Osteoblast (primary cell): ENCODE measurements at places on chromosomes 1 and 21. TPM values are rescaled to one million over a fixed set of nuclear protein-coding genes. Genes with fewer than 3 reads are reported as not detected.

GRCh38 chr1:33341190-33341589 is 20.3 kb upstream of the A3GALT2 start:
- peaks cover 98% of the 10 kb centered on the region for H3K4me1 ChIP-seq
- peaks cover 41% of the 10 kb centered on the region for H3K36me3 ChIP-seq
- H3K4me3 ChIP-seq: no peak overlapping the region
- H3K27me3 ChIP-seq: no peaks in the 10 kb centered on the region
- peak overlapping the region; percentile 96 for H3K27ac ChIP-seq

GRCh38 chr1:116827607-116828105 is 73.4 kb downstream of the CD2 start:
- no peak overlapping the region for H3K4me3 ChIP-seq
- H3K27me3 ChIP-seq: peaks cover 7% of the 10 kb centered on the region
- no peaks in the 10 kb centered on the region for H3K36me3 ChIP-seq
- H3K4me1 ChIP-seq: no peaks in the 10 kb centered on the region
- no peak overlapping the region for H3K27ac ChIP-seq

DNA sequence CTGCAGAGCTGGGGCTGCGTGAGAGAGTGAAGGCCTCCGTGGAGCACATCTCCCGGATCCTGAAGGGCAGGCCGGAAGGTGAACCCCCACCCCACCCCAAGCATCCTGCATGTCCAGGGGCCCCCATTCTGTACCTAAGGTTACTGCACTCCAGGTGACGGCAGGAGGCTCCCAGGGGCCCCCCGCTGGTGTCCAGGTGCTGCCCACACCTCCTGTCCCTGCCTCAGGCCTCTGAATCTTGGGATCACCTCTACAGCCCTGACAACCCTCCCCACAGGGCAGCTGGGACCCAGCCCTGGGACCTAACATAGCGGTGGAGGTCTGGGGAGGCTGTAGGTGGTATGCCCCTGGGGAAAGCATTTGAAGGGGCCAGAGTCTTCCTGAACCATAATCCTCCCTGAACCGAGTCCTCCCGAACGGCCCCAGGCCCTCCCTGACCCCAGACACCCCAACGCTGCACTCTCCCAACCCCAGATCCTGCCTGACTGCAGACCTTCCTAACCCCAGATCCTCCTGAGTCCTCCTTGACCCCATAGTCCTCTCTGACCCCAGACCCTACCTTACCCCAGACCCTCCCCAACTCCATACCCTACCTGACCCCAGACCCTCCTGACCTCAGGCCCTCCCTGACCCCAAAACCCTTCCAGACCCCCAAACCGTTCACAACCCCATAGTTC is 33.5 kb downstream of the TRIM11 start:
- no peak overlapping the region for H3K27ac ChIP-seq
- H3K27me3 ChIP-seq: no peaks in the 10 kb centered on the region
- H3K36me3 ChIP-seq: no peaks in the 10 kb centered on the region
- peak; percentile 91 for DNase-seq
- peaks cover 5% of the 10 kb centered on the region for H3K4me1 ChIP-seq

- no peaks in the 10 kb centered on the region for H3K36me3 ChIP-seq
- no peaks in the 10 kb centered on the region for H3K4me1 ChIP-seq
- no peak overlapping the region for H3K27ac ChIP-seq
- DNase-seq: no peak
- no peaks in the 10 kb centered on the region for H3K27me3 ChIP-seq
Measured at GRCh38 chr1:87993051-87993450, 664.4 kb downstream of the LMO4 start.

- H3K4me3 ChIP-seq: no peak overlapping the region
- DNase-seq: no peak
- no peak overlapping the region for H3K27ac ChIP-seq
- H3K4me1 ChIP-seq: no peaks in the 10 kb centered on the region
- H3K36me3 ChIP-seq: no peaks in the 10 kb centered on the region
Measured at GRCh38 chr21:17128132-17128531, 384.7 kb upstream of the CXADR start.

DNA sequence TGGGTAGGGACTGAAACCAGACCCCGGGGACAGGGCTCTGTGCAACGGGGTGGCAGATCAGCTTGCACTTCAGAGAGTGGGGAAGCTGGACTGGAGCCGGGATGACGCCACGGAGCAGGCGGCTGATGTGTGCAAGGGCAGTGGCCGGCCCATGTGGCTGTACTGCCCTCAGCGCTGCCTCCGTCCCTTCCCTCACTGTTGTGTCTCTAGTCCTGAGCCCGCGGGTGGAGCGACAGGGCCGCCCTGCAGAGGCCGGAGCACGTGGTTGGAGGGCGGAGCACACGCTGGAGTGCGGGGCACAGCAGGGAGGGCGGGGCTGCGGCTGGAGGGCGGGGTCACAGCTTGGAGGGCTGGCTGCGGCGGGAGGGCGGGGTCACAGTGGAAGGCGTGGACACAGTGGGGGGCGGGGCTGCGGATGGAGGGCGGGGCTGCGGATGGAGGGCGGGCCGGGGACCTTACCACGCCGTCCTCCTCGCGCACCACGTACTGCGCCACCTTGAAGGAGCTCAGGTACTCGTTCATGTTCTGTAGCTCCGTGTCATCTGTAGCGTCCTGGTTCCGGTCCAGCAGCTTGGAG is 52.4 kb downstream of the CHD5 start:
- DNase-seq: peak; percentile 97
- no peaks in the 10 kb centered on the region for H3K27me3 ChIP-seq
- H3K36me3 ChIP-seq: no peaks in the 10 kb centered on the region
- no peaks in the 10 kb centered on the region for H3K4me1 ChIP-seq

DNA sequence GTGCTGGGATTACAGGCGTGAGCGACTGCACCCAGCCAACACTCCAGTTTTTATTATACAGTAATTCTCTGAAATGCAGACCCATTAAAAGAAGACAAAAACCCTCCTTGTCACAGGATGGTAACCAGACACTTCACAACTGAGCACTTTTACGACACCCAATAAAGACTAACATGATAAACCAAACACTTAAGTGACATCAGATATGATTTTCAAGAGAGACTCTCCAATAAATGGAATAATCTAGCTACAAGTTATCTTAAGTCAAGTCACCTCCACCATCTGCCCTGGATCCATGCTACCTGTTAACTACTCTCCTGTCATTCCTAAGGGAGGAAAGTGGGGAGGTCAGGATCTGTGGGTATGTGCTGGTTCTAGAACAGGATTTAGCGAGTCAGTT is 5.6 kb downstream of the GNG12 start:
- DNase-seq: no peak
- H3K27me3 ChIP-seq: no peaks in the 10 kb centered on the region
- H3K4me1 ChIP-seq: peaks cover 12% of the 10 kb centered on the region
- H3K4me3 ChIP-seq: no peak overlapping the region

DNA sequence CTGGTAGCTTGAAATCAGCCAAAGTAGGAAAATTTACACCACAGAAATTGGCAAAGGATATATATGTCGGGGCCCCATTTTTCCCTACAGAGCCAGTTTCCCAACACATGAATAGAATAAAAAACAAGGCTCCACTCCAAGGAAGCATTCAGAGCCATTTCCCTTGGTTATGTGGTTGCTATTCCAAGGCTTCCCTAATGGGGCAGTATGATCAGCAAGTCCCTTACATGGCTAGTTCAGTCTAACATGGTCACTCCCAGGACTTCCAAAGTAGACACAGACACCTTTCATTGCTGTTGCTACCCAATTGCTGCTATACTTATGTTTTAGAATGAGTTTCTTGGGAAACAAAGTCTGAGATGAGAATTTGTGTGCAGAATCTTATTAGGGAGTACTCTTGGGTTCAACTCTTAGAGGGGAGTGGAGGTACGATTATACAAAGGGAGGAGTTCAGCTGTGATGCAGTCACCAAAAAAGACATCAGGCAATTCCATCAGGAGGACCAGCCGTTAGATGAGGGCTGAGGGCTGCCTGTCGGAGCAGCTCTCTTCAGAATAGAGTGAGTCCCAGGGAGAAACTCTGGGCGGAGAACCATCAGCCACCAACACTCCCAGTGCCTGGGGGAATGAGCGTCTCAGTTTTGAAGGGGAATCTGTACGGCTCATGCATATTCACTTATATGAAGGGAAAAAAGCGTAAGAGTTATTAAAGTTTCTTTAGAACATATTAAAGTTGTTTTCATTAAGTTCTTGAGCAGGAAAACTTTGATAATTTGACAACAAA is 92.9 kb downstream of the C21orf91 start:
- no peaks in the 10 kb centered on the region for H3K4me1 ChIP-seq
- DNase-seq: peak; percentile 50
- H3K36me3 ChIP-seq: no peaks in the 10 kb centered on the region
- no peak overlapping the region for H3K27ac ChIP-seq

- H3K27ac ChIP-seq: no peak overlapping the region
- no peak overlapping the region for H3K4me3 ChIP-seq
- H3K27me3 ChIP-seq: no peaks in the 10 kb centered on the region
- no peak for DNase-seq
Measured at GRCh38 chr1:224404916-224405603, 29.5 kb downstream of the WDR26 start.

- H3K4me1 ChIP-seq: no peaks in the 10 kb centered on the region
- no peak overlapping the region for H3K4me3 ChIP-seq
- no peak overlapping the region for H3K27ac ChIP-seq
- no peaks in the 10 kb centered on the region for H3K27me3 ChIP-seq
- DNase-seq: no peak
Measured at GRCh38 chr1:96039910-96040309, 681.7 kb upstream of the PTBP2 start.

DNA sequence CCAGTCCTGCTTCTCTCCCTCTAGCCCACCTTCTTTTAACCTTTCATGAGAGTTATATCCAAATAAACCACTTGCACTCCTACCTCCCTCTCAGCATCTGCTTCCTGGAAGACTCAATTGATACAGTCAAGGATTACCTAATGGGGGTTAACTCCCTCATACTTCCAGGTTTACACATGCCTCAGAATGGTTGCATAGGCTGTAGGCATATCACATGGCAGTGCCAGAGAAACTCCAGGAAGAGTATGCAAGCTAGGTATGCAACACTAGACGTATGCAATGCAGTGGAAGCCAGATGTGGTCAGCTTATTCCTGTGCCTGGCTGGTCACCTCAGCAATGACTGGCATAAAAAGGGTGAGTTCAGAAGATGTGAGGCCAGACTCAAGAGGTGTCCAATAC is 32.7 kb upstream of the VANGL1 start:
- no peaks in the 10 kb centered on the region for H3K36me3 ChIP-seq
- no peaks in the 10 kb centered on the region for H3K4me1 ChIP-seq

DNA sequence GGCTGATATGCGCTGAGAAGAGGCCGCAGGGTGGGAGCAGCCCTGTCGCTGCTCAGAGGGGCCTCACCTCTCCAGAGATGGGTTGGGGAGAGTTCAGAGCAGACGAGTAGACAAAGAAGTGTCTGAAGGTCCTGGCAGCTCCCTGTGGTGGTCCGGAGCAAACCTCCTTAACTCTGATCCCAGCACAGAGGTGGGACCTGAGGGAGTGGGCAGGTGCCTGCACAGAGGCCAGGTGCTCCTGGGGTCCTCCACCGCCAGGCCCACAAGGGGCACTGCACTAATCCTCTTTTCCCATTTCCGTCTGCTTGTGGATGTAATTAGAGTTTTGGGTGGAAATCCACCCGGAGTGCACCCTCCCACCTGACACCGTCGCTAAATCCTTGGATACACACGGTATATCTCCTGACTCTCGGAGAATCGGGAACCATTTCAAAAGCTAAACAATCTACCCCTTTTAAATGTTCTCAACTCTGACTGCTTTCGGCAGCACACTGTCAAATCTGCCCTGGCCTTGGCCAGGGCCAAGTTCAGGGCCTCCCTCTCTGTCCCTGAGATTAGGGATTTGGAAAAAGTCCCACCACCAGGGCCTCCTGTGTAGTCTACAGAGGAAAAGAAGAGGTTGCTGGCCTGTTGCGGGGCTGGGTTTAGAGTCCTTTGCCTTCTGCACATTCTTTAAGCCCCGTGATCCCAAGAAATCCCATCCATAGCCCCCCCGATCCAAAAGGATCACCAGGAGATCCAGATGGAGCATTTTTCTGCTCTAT is 22.4 kb downstream of the CASZ1 start:
- H3K27ac ChIP-seq: no peak overlapping the region
- no peaks in the 10 kb centered on the region for H3K36me3 ChIP-seq
- DNase-seq: no peak
- H3K27me3 ChIP-seq: peaks cover 46% of the 10 kb centered on the region
- no peaks in the 10 kb centered on the region for H3K4me1 ChIP-seq

- H3K4me3 ChIP-seq: no peak overlapping the region
- peaks cover 23% of the 10 kb centered on the region for H3K4me1 ChIP-seq
- H3K36me3 ChIP-seq: no peaks in the 10 kb centered on the region
- H3K27me3 ChIP-seq: peaks cover 9% of the 10 kb centered on the region
- DNase-seq: no peak
- peak overlapping the region; percentile 24 for H3K27ac ChIP-seq
Measured at GRCh38 chr1:228163007-228163753, 2.4 kb upstream of the IBA57 start.

DNA sequence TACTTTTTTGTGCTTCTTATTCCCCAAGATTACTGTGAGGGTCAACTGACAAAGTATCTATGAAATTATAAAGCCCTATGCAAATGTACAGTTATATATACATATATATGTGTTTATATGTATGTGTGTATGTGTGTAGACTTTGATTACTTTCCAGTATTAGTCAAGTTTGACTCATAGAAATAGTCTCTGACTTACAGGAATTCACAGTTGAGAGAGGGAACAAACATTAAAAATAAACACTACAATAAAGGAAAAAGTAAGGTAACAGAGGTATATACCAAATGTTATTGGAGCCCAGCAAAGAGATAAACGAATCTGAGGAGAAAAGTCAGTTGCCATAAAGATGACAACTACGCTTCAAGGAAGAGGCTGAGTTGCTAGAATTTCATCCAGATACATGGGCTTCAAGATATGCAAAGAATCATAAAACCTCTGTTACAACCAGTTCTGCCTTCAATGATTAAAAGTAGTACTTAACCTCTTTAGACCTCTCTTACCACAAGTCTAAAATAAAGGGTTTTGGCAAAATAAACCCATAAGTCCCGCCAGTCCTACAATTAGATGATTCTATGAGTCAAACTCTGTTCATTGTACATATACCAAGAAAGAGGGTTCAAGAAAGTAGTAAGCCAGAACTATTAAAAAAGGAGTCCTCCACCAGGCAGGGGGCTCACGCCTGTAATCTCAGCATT is 7.2 kb downstream of the IFT25 start:
- no peak overlapping the region for H3K4me3 ChIP-seq
- H3K27ac ChIP-seq: no peak overlapping the region
- peak; percentile 34 for DNase-seq
- peaks cover 4% of the 10 kb centered on the region for H3K4me1 ChIP-seq
- H3K27me3 ChIP-seq: no peaks in the 10 kb centered on the region
- peaks cover 3% of the 10 kb centered on the region for H3K36me3 ChIP-seq

Gene HAO2
- total RNA-seq: not detected in 2 replicates

Gene SYNC
- 129 and 139 TPM in 2 replicates for total RNA-seq

Gene TINAGL1
- 31.5 and 50.3 TPM in 2 replicates for total RNA-seq

Gene C1orf115
- total RNA-seq: 0.29 and 0.36 TPM in 2 replicates

Gene KRTAP20-2
- total RNA-seq: not detected in 2 replicates
